ENCODE measurements at places on chromosomes 4 and X. TPM values are rescaled to one million over a fixed set of nuclear protein-coding genes. Genes with fewer than 3 reads are reported as not detected.

DNA sequence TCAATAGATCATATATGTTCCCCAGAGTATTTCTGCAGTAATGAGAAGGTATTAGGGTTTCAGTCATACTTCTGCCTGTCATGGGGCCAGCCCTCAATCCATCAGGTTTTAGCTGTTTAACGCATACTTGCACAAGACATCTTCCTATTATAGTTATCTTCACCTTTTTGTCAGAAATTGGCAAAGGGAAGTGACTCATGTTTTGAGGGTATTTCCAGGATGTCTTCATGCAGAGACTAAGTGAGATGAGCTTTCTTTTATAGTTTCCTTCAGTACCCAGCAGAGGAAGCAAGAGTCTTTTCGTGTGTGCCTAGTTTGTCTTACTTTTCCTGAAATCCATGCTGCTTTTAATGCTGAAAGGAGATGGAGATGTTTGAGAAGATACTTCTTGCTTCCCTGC is 9.5 kb downstream of the CSTF2 start:
- DNase-seq, result no peak

DNA sequence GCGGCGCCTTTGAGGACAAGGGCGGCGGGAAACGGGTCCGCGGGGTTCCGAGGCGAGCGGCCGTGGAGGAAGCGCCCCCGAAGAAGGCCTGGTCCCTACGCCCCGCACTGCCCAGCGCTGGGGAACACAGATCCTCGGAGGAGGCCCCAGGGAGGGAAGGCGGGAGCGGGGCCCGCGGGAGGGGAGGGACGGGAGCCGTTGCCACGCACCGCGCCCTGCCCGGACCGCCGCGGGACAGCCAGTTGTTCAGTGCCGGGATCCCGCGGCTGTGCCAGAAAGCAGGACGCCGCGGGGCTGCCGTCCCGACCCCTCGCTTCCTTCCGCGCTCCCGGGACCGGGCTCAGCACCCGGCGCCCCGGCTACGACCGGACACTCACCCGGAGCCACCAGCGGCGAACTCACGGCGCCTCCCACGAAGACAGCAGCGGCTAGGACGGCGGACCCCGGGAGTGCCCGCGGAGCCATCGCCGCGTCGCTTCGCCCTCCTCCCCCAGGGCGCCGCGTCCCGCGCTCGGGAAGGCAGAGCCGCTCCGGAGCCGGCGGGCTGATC is 278 bp downstream of the RELL1 start:
- peak; percentile 69 for DNase-seq

DNA sequence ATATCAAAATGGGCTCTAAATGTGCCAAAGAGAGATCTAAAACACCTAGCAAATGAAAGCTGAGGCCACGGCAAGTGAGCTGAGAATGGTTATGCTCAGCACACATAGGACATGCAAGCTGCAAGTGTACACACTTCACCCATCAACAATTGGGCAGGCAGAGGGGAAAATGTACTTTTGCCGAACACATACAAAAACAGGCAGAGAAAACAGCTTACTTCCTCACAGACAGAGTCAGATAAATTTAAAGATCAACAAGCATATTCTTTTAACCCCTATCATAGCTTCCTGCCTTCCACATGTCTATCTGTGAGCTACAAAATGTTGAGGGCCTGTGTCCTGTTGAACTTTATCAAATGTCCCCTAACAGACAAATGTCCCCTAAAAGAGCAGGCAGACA is 60.3 kb downstream of the SH3KBP1 start:
- DNase-seq, result no peak

Gene RBMXL3
- not detected for total RNA-seq

Gene TMEM47
- total RNA-seq, result 16.7 TPM

Gene CPZ
- 2.0 TPM for total RNA-seq

Gene FAM236C
- not detected for total RNA-seq
